Posterior vena cava (tissue), 2 donors: ENCODE measurements at places on chromosomes 12 and 14. TPM values are rescaled to one million over a fixed set of nuclear protein-coding genes. Genes with fewer than 3 reads are reported as not detected.

Gene SLCO1B1
- not detected for total RNA-seq

DNA sequence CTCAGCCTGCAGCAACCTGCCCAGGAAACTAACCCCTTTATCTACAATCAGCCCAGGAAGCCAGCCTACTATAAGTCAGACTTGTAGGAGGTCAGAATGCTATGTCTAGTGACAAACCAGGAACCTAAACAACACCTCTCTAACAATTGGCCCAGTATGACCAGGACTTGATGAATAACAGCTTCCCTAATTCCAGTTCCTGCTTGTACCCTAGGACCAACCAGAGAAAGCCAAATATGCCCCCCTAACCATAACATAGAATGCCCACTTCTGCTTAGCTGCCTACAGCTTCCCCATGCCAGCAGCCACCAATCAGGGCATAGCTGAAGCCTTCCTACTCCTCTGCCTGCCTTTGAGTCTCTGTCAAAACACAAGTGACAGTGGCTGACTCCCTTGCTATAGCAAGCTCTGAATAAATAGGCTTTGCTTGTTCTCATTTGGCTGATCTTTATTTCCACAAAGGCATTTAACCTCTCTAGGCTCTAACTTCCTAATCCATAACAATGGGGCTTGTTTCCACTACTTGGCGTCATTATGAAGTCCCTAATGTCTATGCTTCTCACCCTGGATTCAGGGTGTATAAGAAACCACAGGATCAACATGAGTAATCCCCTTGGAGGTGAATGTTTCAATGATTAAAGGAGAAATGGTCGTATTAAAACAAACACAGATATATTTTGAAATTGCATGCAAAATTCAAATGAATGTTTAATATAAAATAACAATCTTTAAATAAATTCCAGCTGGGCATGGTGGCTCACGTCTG lies 220.2 kb downstream of the ANO6 start:
- no peak for DNase-seq

Gene CEP128
- total RNA-seq: 8.3 TPM

DNA sequence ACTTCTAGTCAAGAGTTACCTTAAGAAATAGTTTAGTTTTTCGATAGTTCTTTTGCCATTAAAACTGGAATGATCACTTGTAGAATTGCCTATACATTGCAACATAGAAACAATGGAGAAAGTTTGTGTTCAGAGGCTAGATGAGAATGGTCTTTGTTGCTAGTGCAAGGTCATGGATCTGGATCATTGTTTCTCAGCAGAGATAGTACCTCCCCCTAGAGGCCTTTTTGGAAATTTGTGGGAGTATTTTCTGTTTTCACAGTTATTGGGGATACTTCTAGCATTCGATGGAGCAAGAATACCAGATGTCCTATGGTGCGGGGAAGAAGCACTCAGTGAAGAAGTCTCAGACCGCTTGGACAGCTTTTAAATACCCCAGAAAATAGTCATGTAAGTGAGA lies 138.8 kb upstream of the HMGA2 start:
- DNase-seq: no peak

Gene MAP3K9
- 0.14 TPM for total RNA-seq

Gene ORAI1
- total RNA-seq: 10.5 TPM

Gene TMBIM6
- 313 TPM for total RNA-seq

GRCh38 chr12:97921979-97922722 lies 459.5 kb downstream of the RMST start:
- no peak for DNase-seq

- no peak for DNase-seq
Observed at GRCh38 chr12:71904629-71905028, 34.0 kb upstream of the TPH2 start.

DNA sequence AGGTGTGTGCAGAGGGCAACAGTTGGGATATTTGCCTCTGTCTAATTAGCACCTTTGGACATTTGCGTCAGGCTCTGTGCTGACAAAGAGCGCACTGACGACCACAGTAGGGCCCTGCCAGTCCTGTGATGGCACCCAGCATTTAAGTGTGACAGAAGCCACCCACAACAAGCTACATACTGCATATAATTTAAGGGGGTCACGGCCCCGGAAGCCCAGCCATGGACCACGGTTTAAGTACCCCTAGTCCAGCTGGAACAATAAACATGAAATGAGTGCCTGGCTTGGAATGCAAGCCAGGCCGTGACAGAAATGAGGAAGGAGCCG lies 16.8 kb upstream of the DYNC1H1 start:
- no peak for DNase-seq

GRCh38 chr12:88591343-88591742 lies 11.1 kb upstream of the KITLG start:
- DNase-seq: no peak

Gene PNP
- 34.1 TPM for total RNA-seq

Gene NEDD8
- total RNA-seq: 121 TPM
